ENCODE measurements at places on chromosomes 1 and 21.

DNA sequence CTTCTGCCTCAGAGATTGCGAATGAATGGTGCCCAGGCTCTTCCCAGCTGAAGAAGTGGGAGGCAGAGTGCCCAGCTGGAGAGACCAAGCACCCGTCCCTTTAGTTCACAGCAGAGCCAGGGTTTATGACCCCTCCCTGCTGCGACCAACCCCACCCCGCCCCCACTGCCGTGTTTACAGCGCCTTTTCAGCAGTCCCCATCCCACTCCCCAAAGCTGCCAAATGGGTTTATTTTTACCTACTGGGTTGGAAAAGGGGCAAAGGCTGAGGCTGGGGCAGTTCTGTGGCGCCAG lies 23.6 kb downstream of the DYRK3 start:
- no peak for DNase-seq

- no peak for DNase-seq
Measured at GRCh38 chr1:38973659-38974437, 17.2 kb upstream of the AKIRIN1 start.

GRCh38 chr1:117210831-117211261 lies at the start of gene VTCN1:
Gene VTCN1, minus strand, starts transcription at chr1:117210927. Its CDS starts 72 bp downstream, at chr1:117210855.
- DNase-seq = no peak

DNA sequence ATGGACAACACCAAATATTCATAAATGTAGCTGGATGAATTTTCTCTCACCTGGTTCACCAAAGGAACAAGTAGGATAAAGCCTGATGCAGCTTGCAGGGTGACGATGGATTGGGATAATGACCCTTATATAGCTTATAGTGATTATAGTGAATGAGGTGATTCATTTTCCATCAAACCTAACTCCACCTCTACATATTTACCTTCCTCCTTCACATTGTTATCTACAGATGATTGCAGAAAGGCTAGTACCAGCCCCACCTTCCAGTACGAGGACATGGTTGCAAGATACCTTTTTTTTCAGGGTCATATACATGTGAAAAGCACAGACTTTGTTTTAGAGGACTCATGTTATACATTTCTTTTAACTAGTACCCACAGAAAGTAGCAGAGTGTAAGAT lies at the start of gene FLG2:
Gene FLG2 (minus strand): TSS at position 101 of the 400 bp plus-strand sequence. CDS start 1,122 bp downstream, outside the sequence.
- DNase-seq = no peak

DNA sequence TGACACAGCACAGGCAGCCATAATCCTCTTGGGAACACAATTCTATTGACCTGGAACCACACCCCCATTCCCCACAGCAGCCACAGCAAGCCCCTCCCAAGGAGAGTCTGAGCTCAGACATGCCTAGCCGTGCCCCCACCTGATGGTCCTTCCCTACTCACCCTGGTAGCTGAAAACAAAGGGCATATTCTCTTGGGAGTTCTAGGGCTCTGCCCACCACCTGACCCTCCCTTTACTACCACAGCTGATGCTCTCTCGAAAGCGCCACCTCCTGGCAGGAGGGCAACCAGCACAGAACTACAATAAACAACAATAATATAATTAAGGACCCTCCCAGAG lies 184.8 kb upstream of the COA6 start:
- no peak for DNase-seq

GRCh38 chr1:22738522-22738921 lies 27.9 kb downstream of the EPHB2 start:
- DNase-seq = no peak

GRCh38 chr1:220928320-220928719 lies 49.1 kb downstream of the HLX start:
- DNase-seq = no peak

GRCh38 chr1:230081751-230082150 lies 14.7 kb downstream of the GALNT2 start:
- no peak for DNase-seq

DNA sequence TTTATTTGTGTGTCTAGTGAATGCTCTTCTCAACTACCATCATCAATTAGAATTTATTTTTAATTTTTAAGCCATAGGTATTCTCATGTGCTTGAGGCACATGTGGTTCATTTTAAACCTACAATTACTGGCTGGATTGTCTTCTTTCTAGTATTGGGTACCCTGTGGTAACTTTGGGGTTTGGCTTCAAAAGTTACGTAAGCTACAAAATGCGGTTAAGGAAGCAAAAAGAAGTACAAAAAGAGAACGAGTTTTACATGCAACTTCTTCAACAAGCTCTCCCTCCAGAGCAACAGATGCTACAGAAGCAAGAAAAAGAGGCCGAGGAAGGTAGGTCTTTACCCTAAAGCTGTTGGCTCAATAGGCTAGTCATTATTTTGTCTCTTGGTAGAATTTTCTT lies 25.8 kb downstream of the MACO1 start:
- DNase-seq = no peak

- peak; percentile 82 for DNase-seq
Measured at GRCh38 chr21:45880097-45881068, 101.2 kb upstream of the COL6A1 start.

DNA sequence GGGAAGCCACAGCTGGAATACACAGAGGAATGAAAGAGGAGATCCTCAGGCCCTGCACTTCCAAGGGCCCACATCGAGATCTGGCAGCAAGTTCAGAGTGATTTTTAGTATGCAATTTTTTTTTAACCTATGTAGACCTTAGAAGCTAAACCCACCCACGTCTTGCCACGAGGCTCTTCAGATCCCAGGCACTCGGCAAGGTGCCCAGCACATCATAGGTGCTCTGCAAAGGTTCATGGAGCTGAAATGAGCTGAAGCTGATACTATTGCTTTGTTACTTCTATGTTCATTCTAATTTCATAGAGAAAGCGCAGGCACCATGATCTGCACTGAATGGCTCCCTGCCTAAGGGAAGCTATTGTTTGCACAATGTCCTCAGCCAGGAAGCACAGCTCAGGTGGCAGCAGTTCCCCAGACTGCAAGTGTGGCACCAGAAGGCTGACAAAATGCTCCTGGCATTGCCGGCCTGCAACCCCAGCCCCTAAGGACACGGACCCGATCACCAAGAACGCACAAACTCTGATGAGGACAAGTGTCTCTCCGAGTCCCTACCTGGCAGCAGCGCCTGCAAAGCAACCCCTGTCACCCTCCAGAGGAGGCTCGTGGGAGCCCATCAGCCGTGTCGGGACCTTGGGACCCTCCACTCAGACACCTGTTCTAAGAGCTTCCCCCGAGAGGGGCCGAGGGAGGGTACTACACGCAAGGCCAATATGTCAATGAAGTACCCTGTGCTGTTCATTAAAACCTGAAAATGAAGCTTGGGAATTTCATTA lies 264.2 kb downstream of the NPHP4 start:
- no peak for DNase-seq

- no peak for DNase-seq
Measured at GRCh38 chr1:33045814-33046213, 9.1 kb upstream of the AK2 start.

DNA sequence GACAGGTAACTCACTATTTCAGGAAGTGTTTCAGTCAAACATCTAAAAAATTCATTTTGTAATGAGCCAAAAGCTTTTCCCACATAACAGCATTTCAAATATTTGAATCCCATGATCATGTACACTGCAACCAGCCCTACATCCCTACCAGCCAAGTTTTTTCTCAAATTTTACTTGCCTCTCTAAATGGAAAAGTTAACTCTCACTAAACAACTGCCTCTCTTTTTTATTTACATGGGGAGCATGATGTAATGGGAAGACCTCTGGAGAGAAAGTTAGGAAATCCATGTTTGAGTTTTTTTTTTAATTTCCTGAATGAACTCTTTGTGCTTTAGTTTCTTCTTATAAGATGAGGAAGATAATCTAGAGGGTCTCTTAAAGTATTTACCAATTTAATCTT lies 70.5 kb downstream of the TTLL7 start:
- DNase-seq = no peak

DNA sequence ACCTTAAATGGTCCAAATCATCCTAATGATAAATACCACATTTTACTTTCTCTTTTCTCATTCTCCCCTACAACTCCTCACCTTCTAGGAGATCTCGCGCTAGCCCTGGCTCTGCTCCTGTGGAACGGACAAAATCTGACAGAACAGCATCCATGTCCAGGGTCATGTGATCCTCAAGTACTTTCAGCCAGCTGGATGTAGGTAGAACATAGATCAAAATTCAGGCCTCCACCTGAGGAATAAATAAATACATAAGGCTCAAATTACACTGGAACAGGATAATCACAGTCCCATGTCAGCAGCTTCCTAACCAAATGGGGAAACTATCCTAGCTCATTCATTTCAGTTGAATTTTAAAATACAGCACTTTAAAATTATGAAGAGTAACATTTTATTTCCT lies 33.2 kb downstream of the OTUD7B start:
- no peak for DNase-seq

DNA sequence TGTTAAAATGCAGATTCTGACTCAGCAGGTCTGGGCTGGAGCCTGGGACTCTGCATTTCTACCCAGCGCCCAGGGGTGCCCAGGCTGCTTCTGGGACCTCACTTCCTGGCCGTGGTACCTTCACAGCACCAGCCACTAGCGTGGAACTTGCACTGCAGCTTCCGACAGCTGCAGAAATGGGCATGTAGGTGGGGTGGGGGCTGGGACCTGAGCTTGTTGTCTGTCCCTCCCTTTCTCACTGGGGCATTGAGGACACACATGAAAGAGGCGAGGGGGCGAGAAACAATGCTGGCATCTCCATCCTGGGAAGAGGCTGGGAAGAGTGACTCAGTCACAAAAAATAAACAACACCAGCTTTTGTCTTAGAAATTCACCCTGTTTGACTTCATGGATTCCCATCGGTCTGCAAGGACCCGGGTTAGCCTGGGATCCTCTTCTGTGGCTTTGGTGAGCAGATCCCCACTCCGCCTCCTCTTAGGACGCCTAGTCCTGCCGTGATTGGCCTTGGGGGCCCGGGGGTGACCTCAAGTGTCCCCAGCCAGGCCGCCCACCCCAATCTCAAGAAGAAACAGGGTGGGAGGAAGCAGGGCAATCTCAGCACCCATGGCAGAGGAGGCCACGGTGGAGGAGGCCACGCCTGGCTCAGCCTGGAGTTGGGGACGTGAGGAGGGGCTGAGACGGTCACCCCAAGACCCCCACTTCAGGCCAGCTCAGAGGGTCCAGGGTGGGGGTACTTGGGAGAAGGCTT lies 29.9 kb upstream of the POFUT2 start:
- DNase-seq = peak; percentile 81

GRCh38 chr1:116006486-116006964 lies 30.2 kb downstream of the SLC22A15 start:
- DNase-seq = no peak

GRCh38 chr1:46449223-46450159 lies 40.1 kb upstream of the DMBX1 start:
- DNase-seq = no peak

GRCh38 chr1:198657550-198658064 lies 18.8 kb downstream of the PTPRC start:
- DNase-seq = peak; percentile 43

GRCh38 chr1:10848109-10848684 lies 51.8 kb upstream of the CASZ1 start:
- no peak for DNase-seq

DNA sequence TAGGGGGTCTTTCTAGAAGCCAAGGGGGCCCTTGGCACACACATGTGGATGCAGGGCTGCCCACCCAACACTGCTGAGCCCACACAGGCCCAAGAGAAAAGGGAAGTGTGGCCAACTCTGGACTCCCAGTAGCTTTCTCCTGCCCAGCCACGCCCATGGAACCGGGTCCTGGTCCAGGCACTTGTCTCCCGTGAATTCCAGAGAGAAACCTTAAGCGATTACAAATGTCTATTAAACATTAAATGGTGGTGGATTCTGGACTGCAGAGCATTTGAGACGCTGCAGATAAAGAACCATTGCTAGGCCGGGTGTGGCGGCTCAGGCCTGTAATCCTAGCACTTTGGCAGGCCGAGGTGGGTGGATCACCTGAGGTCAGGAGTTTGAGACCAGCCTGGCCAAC lies 100.6 kb upstream of the ARHGEF16 start:
- DNase-seq = no peak

GRCh38 chr1:198699167-198700015 lies 60.6 kb downstream of the PTPRC start:
- peak; percentile 29 for DNase-seq

DNA sequence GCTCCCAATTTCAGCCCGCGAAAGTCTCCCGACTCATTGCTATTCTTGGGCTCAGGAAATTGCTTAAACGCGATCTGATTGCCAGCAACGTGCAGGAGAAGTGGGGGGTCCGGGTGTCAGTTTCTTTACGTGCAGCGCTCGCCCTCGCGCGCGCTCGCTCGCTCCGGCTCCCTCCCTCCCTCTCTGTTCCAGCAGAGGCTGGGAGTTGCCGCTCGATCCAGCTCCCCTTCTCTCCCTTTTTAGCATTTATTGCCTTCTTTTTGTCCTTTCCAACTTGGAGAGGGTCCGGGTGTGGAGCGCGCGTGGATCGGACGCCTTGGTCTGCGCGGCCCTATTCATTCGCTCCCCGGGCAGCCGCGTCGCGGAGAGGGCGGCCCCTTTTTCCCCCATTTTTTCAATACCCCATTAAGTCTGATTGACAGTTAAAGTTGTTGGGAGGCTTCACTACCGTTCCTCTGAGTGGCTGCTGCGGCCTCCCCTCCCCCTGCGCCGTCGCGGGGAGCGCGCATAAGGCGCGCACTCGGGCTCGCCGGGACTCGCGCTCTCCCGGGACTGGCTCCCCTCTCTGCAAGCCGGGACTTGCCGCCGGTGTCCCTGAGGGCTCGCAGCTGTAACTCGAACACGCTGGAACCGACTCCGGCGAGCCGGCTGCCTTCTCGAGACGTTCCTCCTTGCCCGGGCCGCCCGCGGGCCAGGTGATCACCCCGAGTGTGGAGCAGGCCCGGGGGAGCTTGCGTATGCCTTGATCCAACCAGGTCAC lies at the start of gene DHRS3:
Gene DHRS3 (minus strand): TSS at position 310 of the 760 bp plus-strand sequence. CDS start 862 bp downstream, outside the sequence.
- DNase-seq = peak; percentile 84

DNA sequence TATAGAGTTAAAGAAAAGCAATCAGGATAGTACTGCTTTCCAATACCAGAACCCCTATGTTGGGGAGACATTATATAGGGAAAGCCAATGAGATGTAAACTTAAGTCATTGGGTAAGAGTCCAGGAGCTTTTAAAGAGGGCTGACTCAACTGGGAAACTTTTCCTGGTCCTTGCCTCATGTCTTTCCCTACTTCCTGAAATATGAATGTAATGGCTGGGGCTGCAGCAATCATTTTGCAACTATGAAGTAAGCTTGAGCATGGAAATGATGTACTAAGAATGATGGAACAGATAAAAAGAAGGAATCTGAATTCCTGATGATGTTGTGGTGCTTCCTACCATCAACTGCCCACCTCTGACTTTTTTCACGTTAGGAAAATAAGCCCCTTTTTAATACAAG lies 55.7 kb downstream of the WDR3 start:
- no peak for DNase-seq

DNA sequence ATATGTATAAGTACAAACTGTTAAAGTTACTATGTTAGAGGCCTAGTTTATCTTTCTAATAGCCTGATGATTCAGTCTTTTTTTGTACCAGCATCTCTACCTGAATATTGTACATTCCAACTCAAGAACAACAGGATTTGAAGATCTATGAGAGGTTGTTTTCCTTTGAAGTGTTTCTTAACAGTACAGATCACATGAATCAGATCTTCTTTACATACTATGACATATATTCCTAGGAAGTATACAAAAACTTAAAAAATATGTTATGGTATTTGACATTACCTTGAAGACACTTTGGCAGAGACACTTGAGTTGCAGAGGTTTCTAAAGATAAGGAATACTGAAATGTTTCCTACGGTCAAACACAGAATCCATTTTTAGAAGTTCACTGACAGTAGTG lies 1280.9 kb downstream of the KCNT2 start:
- no peak for DNase-seq

GRCh38 chr1:67189953-67190352 lies 23.7 kb downstream of the IL23R start:
- DNase-seq = no peak

- DNase-seq = no peak
Measured at GRCh38 chr1:205355075-205355453, 1.7 kb downstream of the KLHDC8A start.

- no peak for DNase-seq
Measured at GRCh38 chr1:201411292-201411691, 10.2 kb downstream of the TNNI1 start.
